Common myeloid progenitor, CD34-positive (primary cell): ENCODE measurements at places on chromosomes 11 and 22.

DNA sequence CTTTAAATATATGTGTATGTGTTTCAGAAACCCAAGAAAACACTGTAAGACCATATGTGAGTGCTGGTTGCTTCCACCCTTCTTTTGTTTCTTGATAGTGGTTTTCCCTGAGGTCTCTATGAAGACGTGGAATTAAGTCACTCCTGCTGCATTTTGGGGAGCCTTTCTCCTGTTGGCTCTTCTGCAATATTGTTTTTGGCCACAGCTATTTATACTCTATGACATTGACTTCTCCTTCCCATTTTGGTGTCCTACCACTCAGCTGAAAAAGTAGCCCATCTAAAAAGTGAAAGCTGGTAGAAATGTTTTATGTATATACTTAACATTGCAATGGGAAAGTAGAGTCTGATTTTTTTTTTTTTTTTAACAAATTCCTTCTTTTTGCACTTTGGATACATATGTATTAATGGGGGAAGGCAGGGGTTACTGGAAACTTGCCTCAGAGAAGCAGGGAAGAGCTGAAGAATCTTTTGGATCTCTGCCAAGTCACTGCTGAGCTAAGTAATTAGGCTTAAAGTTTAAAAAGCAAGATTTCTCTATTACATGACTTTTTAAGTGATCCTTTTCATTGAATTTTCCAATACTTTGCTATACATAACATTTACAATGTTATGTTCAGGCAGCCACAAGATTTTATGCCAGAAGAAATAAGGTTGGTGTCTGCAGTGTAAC, 1.8 kb downstream of the TTC17 start:
- peak; percentile 51 for DNase-seq

DNA sequence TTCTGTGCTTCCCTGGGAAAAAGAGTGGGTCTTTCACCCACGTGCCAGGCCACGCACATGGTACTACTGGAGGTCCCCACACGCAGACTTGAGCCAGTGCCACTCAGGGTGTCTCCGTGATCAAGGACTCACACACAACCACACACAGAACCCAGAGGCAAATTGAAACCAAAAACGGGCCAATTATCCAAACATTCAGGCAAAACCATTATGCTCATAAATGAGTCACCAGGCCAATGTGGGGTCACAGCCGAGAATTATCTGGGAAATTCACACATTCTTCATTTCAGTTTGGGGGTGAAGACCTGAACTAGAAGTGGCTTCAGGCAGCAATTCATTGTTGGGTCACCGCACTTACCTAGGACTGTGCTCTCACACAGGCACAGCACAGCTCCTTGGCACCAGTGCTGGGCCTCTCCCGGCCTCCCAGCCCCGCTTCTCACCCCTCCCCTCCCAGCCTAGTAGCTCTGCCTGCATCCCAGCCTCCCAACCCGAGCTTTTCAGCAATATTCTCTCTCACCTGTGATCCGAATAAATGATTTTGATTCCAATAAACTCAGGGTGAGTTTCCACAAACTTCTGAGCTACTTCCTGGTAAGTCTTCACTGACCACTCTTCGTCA, 28.0 kb downstream of the ADA2 start:
- DNase-seq = no peak

- peak; percentile 62 for DNase-seq
Measured at GRCh38 chr11:77879218-77879617, 58.3 kb downstream of the AAMDC start.

DNA sequence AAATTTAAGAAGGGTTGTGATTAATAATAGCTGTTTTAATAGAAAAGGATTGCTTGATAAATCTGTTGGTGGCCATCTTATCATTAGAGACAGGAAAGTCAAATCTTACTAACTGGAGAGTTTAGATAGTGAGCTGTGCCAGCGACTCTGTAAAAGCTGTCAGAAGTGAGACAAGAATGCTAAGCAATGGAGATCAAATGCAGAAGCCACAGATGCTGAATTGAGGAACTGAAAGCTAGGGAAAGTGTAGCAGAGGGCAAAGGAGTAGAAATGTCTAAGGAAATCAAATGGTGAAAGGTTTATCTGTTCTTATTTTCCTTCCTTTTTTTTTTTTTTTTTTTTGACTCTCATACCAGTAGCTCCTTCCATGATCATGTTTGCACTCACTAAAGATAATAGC, 13.7 kb downstream of the MS4A13 start:
- peak; percentile 22 for DNase-seq

DNA sequence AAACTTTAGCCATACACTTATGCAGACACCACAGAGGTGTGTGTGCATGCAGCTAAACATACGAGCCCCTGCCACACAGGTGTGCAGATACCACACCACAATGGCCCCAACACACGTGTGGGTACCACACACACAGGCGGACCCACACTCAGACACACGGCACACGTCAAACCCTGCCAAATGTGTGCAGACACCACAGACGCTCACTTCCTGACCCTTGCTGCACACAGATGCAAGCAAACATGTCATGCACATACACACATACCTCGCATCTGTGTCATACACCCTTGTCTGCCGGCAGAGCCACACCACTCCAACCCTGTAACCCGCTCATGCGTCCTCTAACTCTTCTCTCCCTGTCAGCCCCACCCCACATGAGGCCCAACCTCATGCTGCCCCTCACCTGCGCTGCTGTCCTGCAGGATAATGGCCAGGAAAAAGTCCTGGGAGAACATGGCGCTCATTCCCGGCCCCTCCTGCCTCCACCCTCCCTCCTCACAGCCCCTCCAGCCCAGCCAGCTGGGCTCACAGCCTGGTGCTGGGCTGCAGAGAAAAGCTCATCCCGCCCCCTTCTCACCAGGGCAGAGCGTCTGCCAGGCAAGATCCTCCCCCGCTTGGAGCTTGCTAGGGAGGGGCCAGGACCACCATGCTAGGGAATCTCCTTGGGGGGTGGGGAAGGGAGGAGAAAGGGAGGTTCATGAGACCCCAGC, 14.2 kb downstream of the SMPD1 start:
- DNase-seq = no peak

DNA sequence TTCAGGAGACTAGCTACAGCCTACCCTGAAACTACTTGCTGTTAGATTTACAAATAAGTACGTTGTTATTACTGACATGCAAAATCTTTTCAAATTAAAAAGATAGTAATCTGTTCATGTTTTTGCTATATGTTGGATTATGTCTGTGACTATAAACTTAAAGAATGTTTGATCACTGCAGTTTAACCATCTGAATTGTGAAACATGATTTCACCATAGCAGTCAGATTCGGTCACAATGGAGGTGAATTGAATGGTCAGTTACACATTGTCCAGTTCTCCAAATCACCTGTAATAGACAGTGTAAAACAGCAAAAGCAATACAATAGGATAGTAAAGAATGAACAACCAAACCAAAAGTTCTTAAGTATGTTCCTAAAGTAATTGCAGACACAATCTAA, 43.3 kb downstream of the CCDC83 start:
- DNase-seq = no peak

- DNase-seq = no peak
Measured at GRCh38 chr11:108512708-108513107, 14.5 kb upstream of the POGLUT3 start.

DNA sequence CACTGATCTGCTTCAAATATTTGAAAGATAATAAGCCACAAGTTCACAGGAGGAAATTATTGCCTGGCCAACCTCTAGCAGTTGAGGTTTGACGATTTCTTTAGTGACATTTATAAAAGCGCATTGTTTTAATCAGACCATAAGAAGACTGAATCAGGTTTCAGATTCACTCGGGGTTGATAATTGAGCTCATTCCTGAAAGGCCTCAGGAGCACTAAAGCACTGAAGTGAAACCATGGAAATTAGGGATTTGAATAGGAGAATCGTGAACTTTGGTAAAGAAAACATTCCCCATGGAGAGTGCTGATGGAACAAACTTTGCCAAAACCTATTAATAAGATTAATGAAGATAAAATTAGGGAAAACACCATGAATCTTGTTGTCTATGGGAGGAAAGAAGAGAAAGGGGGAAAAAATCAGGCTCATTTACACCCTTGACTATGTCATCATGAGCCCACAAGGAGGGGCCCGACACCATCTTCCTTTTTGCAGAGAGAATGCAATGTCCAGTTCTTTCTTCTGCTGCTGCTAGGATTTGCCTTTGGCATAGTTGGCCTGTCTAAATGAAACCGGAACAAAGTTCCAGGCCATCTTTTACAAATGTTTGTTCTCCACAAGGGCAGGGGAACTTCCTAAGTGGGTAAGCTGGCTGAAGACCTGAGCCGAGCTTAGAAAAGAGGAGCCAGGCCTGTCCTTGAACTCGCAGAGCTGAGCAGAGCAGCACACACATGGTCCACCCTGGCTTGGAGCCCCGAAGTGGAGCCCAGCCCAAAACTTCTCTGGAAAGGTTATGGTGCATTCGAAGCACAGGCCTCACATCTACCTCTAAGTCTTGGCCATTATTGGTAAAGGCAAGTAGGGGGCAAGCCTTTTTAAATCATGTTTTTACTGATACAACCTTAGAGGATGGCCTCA, 56.1 kb upstream of the EIF3M start:
- DNase-seq = no peak

GRCh38 chr22:46917771-46918101, 155.3 kb downstream of the TBC1D22A start:
- DNase-seq = no peak

DNA sequence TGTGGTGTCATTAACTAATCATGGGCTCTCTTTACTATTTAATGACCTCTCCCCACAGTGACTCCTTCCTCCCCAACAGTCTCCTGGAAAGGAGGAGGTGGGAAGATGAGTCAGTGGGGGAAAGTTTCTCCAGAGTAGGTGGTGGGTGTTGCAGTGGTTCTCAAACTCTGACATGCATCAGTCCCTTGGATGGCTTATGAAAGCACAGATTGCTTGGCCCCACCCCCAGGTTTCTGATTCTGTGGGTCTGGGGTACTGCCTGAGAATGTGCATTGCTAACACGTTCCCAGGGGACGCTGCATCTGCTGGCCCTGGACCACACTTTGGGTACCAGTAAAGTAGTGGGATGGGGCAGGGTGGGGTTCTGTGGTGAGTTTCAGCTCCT, 9.8 kb downstream of the CD82 start:
- DNase-seq = no peak

GRCh38 chr11:110049501-110050200, 43.5 kb upstream of the ZC3H12C start:
- DNase-seq = no peak

DNA sequence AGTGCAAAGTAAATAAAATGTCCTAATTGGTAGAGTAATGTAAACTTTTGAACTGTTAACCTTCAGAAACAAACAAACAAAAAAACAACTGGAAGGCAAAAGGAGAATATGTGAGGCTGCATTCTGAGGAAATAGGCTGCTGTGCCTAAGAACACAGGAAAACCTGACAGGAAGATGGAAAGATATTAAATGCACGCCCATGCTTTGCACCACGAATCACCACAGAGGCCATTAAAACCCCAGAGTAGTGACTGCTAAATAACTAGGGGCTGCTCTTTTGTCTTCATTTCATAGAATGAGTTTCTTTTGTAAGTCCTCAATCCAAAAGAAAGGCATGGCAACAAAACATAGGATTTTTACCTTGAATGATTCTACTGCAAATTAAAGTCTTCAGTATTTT, 436.0 kb downstream of the RAB38 start:
- peak; percentile 2 for DNase-seq
